CD4-positive, alpha-beta T cell treated with Interleukin-6 at 100 ng/mL for 8 hours (primary cell): ENCODE measurements at places on chromosomes 4 and X.

GRCh38 chr4:16785793-16786527 is 112.5 kb downstream of the LDB2 start:
- no peak for DNase-seq

DNA sequence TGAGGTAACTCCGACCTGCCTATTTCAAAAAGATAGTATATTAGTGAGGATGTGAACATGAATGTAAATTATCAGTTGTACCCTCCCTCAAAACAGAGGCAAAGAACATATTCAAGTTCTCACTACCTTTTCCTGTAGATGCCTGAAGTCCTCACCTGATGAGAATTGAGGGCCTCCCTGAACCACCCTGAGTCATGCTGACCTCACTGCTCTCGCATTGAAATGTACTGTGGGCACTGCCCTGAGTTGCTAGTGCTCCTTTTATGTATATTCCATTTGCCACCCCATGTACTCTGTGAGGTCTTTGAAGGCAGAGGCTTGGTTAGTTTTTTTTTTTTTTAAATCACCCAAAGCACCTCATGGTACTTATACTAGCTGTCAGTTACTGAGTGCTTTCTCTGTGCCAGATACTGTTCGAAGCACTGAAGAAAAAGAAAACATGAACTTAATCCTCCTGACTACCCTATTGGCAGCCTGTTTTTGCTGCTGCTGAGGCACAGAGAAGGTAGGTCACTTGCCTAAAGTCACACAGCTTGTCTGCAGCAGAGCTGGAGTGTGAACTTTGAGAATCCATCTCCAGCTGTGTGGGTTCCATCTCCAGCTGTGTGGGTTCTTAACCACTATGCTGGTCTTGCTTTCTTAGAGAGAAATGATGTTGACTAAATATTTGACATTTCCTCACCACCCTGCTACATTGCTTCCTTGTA is 253.1 kb upstream of the GPC4 start:
- DNase-seq = no peak

- DNase-seq = no peak
Observed at GRCh38 chr4:70958681-70959080, 34.8 kb upstream of the DCK start.

GRCh38 chrX:2325076-2325784 is 175.5 kb downstream of the DHRSX start:
- DNase-seq = peak; percentile 75

GRCh38 chr4:168059251-168059650 is 33.1 kb upstream of the ANXA10 start:
- no peak for DNase-seq

- no peak for DNase-seq
Observed at GRCh38 chr4:44121210-44121609, 327.4 kb downstream of the KCTD8 start.

- no peak for DNase-seq
Observed at GRCh38 chr4:89906777-89907521, 12.3 kb downstream of the MMRN1 start.
